Naive thymus-derived CD4-positive, alpha-beta T cell (primary cell): ENCODE measurements at places on chromosomes 12 and 14. TPM values are rescaled to one million over a fixed set of nuclear protein-coding genes. Genes with fewer than 3 reads are reported as not detected.

DNA sequence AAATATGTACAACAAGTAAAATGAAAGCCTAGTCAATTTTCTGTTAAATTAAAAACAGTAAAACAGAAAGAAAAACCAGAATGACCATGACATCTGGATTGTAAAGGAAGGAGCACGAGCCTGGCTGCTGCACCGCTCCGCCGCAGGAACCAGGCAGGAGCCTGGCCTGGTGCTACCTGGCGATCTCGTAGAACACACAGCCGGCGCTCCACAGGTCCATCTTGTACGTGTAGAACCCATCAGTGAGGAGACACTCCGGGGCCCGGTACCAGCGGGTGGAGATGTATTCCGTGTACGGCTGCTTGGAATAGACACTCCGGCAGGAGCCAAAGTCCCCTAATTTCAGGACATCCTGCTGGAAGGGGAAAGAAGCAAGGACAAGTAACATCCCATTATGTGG, 54.3 kb downstream of the MOK start:
- no peak overlapping the region for H3K27ac ChIP-seq
- H3K4me1 ChIP-seq = no peaks in the 10 kb centered on the region
- H3K27me3 ChIP-seq = no peaks in the 10 kb centered on the region
- H3K36me3 ChIP-seq = no peaks in the 10 kb centered on the region
- no peak for DNase-seq

Gene TMEM179
- not detected for total RNA-seq

GRCh38 chr14:36791402-36791801, 129.7 kb downstream of the PAX9 start:
- H3K4me1 ChIP-seq = no peaks in the 10 kb centered on the region
- H3K27ac ChIP-seq = no peak overlapping the region
- H3K4me3 ChIP-seq = no peak overlapping the region
- H3K36me3 ChIP-seq = no peaks in the 10 kb centered on the region
- no peaks in the 10 kb centered on the region for H3K27me3 ChIP-seq

- DNase-seq = no peak
- no peak overlapping the region for H3K27ac ChIP-seq
- H3K4me1 ChIP-seq = no peaks in the 10 kb centered on the region
- H3K4me3 ChIP-seq = no peak overlapping the region
These were observed 15.8 kb upstream of the KRT7 start for GRCh38 chr12:52217223-52217622.

DNA sequence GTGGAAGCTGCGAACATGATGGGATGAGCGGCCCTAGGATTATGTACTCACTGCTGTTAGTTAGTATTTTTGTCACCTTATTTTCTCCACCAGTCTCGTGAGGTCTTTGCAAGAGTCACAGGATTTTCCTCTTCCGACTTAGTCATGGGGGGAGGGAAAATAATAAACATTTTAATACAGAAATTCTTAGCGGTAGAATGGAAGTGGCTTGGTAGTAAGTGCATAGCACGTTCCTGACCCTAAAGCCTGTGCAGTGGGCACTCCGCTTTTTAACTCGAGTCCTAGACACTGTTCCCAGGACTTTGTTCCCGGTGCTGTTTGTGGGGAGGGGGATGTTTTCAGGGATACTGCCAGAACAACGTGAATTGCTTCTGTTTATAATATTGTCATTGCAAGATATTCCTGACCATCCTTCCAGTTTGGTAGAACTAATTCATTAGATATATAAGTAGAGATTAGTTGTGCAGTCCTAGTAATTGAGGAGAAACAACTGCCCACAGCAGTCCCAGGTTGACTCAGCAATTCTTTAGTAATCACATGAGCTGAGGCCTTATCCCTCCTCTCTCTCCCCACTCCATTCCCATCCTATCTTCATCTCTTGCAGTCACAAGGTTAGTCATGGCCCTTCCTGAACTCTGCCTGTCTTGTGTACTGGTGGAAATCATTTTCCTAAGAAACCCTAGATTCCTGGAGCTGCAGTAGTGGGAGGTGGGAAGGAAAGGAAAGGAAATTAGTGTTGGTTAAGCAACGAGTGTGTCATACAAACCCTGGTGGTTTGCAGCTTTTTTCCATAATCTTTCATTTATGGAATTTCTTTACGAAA, 799 bp downstream of the SLC38A6 start:
- no peaks in the 10 kb centered on the region for H3K36me3 ChIP-seq
- H3K4me3 ChIP-seq = peak overlapping the region; percentile 94
- H3K27ac ChIP-seq = peak overlapping the region; percentile 88
- H3K27me3 ChIP-seq = no peaks in the 10 kb centered on the region

Gene RPL10L
- total RNA-seq = not detected

Gene CSRP2
- not detected for total RNA-seq
